ENCODE measurements at places on chromosomes 2 and 18. TPM values are rescaled to one million over a fixed set of nuclear protein-coding genes. Genes with fewer than 3 reads are reported as not detected.

- DNase-seq, result no peak
These were observed 753.5 kb upstream of the PKDCC start for GRCh38 chr2:41294331-41294730.

- no peak for DNase-seq
These were observed 62.2 kb downstream of the NAB1 start for GRCh38 chr2:190711069-190711468.

DNA sequence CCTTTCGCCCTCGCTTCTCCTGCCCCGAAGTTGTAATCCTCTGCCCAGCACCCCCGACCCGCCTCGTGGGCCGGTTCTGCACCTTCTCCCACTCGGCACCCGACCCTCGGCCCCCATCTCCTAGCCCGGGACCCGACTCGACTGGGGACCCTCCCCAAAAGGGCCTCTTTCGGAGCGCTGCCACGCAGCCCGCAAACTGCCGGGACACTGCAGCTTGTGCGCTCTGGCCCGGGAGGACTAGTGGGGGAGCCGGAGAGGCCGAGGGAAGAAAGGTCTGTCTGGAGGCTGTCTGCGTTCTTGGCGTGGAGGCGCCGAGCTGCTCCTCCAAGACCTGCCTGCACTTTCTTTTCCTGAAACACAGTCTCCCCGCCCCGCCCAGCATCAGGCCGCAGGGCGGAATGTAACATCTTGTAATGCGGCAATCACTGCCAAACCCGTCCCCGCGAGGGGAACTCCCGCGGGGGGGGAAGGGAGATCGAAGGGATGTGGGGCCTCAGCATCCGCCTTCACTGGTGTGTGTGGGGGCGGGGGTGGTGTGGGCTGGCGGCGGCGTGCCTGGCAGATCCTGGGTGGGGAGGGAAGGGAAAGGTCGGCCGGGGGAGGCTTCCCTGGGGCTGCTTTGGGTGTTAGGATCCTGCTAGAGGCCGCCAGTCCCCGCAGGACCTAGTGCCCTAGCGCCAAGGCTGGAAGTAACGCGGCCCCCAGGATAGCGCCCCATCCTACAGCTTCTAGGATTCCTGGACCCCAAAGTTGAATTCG lies 7.4 kb downstream of the DLX2 start:
- no peak for DNase-seq

GRCh38 chr2:2764739-2765138 lies 433.7 kb upstream of the MYT1L start:
- DNase-seq, result no peak

- no peak for DNase-seq
These were observed 544 bp downstream of the LRATD1 start for GRCh38 chr2:14633061-14633460.

GRCh38 chr2:55842046-55842445 lies 81.5 kb downstream of the EFEMP1 start:
- DNase-seq, result no peak

GRCh38 chr18:34385311-34385710 lies 160.6 kb upstream of the NOL4 start:
- DNase-seq, result no peak

GRCh38 chr2:55947752-55948151 lies 24.2 kb upstream of the EFEMP1 start:
- DNase-seq, result no peak

DNA sequence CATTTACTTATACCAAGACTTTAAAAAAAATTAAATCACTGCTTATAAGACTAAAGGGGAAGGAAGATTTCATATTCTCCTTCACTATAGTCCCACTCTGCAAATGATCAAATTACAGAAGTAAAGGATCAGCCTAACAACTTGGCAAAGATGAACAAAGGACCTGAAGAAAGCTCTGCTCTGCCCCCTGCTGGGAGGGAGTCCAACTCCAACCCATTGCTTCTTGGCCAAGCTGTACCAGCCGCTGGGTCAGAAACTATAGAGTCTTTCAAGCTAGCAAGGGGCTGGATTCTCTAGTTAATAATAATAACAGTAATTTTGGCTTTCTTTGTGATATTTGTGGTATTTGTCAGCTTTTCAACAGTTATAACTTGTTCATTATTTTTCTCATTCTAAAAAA lies 927.0 kb upstream of the CRIM1 start:
- DNase-seq, result peak; percentile 9

DNA sequence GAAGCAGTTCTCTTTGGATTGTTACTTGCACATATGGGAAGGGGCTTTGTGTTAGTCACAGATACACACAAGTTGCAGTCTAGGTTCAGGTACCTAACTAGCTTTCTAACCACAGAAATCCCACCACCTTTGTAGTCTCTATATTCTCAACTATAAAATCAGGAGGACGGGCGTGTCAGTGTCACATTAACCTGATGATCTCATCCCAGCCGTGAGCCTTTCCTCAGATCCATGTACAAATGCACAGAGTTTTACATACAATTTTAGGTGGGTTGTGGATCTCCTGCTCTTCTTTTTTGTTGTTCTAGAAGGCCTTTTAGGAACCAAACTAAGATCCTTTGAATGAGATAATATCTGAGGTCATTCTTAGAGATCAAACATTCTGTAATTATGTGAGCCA lies 94.0 kb downstream of the ZNF532 start:
- no peak for DNase-seq

- DNase-seq, result no peak
These were observed 28.8 kb downstream of the GLI2 start for GRCh38 chr2:120764492-120764891.

- no peak for DNase-seq
These were observed 84.0 kb downstream of the DPP4 start for GRCh38 chr2:161990036-161990435.

DNA sequence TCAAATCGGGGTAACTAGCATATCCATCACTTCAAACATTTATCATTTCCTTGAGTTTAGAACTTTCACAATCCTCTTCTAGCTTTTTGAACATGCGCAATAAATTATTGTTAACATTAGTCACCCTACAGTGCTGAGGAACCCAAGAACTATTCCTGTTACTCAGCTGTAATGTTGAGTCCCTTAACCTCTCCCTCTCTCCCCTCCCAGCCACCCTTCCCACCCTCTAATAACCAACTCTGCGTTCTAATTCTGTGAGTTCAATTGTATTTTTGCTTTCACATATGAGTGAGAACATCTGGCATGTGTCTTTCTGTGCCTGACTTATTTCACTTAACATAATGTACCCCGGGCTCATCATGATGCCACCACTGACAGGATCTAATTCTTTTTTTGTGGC lies 78.6 kb upstream of the RANBP2 start:
- DNase-seq, result no peak

DNA sequence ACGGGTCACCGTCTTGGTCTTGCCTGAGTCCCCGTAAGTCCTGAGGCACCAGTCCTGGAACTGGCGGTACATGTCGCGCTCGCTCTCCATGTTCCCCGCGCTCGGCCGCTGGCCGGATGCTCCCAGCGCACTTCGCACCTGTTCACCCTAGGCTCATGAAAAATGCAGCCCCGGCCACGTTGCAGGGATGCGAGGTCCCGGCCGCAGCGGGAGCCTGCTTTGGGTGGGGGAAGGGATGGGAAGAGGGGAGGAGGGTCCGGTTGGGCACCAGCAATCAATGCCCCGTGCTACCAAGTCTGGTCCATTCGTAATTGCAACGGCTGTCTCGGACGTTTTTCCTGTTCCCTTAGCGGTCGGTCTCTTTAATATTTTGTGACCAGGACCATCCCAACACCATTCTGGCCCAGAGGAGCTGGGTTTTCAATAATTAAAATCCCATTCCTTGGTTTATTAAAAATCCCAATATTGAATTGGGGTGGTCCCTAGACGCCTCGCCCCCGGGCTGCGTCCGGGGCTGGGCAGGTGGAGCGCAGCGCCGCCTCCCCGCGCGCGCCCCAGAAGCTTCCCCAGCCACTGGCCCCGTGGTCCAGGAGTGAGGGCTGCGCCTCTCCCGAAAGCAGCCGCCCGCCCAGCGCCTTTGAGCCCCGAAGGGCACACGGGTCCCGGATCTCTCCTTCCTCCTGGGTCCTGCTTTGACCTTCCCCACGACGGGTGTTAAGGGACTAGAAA lies 1.4 kb downstream of the NOL4 start:
- no peak for DNase-seq

GRCh38 chr2:234980451-234981187 lies 28.8 kb downstream of the SH3BP4 start:
- no peak for DNase-seq

- no peak for DNase-seq
These were observed 55.1 kb downstream of the MREG start for GRCh38 chr2:215958257-215958656.

DNA sequence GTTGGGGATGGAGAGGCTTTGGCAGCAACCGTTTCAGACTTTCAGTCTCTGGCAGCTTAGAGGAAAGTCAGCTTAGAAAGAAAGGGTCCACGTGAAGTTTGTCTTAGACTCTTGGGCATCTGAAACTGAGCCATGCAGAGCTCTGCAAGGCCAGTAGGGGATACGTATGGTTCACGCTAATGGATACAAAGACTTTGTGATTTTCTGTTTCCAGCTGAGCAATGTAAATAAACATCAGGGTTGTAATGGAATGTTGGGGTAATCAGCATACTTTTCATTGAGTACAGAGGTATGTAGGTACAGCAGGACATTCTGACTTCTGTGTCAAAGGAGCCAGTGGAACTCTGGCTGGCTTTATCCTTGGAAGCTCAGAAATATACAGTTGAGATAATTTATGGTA lies 31.0 kb downstream of the RALB start:
- DNase-seq, result no peak

GRCh38 chr18:26271917-26272549 lies 45.8 kb downstream of the TAF4B start:
- no peak for DNase-seq

DNA sequence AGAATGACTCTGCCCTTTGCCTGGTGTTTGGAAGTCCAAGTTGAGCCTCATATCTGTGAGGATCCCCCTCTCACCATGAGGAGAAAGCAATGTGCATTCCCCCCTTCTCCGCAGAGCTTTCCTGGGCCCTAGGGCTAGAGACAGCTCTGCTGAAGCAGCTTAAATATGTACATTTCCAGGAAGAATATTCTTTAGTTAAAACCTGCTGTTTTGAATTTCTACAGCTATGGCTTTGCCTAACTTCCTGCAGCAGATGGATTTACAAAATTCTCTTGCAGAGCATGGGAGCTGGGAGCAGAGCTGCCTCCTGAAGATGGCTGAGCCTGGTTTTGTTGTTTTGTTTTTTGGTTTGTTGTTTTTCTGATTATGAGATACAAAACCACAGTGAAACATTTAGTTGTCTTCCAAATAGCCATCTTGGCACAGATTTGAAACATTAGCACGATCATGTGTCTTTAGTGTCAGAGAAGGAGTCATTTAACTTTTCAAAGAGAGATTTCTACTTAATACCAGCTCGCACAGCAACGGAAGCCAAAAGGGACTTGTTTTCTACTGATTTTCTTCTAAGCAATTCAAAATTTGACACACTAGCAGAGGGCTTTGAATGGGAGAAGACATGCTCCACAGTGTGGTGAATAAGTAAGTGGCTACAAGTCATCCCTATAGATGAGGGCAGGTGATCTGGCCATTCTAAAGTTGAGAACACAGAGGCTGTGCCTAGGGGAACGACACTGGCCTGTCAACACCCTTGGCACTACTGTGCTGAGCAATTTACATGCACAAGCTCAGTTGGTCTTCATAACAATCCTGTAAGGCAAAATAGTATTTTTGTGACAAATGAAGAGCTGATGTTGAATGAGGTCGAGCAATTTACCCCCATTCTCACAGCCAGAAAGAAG lies 222.6 kb downstream of the MREG start:
- no peak for DNase-seq

DNA sequence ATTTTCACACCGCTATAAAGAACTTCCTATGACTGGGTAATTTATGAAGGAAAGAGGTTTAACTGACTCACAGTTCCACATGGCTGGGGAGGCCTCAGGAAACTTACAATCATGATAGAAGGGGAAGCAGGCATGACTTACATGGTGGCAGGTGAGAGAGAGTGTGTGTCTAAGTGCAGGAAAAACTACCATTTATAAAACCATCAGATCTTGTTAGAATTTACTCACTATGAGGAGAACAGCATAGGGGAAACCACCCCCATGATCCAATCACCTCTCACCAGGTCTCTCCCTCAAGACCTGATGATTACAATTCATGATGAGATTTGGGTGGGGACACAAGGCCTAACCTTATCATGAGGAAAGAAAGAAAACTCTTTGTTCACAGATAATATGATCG lies 174.6 kb downstream of the SRBD1 start:
- DNase-seq, result no peak

GRCh38 chr18:78765637-78766281 lies 213.9 kb upstream of the SALL3 start:
- no peak for DNase-seq

DNA sequence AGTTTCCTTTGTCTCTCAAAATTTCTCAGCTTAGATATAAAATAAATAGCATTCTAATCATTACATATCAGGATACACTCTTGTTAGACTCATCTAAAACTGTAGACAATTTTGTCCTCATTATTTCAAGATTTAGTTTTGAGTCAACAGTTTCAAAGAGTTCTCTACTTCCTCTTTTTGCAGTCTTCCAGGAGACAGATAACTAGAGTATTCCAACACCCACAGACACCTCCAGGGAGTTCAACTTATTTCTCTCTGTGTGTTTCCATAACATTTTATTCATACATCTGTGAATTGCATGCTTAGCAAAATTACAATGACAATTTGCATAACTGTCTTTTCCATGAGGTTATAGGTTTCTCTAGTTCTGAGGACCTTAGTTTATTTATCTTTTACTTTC lies 166.6 kb upstream of the HNMT start:
- no peak for DNase-seq

DNA sequence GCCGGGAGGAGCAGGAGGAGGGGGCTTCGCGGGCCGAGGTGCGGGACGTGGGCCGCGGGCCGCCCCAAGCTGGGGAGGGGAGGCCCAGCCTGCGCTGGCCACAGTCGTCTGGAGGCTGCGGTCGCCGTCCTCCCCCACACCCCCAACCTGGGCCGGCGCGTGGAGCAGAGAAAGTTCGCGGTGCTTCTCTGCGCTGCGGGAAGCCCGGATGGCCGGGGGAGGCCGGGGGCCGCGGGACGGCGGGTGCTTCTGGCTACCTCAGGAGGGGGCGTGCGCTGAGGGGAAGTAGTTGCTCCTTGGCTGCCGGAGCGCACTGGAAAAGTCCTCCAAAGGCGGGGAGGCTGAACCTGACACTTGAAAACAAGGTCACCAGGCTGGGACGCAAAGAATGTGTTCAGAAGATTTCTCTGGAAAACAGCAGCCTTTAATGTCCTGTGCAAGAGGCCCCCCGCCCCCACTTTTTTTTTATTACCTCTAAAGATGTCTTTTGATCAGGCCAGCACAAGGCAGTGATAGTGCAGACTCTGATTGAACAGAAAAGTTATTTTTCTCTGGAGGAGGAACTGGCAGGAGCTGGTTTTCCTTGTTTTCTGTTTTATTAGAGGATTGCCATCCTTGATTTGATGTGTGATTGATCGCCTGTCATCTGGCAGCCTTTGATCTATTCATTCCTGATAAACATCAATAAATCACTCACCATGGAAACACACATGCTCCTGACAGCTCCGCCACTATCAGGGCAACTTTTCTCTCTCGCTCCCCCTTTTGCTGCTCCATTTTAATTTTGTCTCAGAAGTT lies 1.6 kb downstream of the TSHZ1 start:
- DNase-seq, result no peak

- DNase-seq, result no peak
These were observed 384.5 kb downstream of the NBAS start for GRCh38 chr2:15176604-15177003.

Gene SCN2A
- polyA plus RNA-seq, result 1.3 TPM

Gene NCL
- polyA plus RNA-seq, result 972 TPM

Gene PLGLB2
- polyA plus RNA-seq, result 3.7 TPM

Gene MBOAT2
- polyA plus RNA-seq, result 70.2 TPM

Gene LOXHD1
- polyA plus RNA-seq, result 1.3 TPM

Gene LRRC30
- polyA plus RNA-seq, result 0.11 TPM

Gene SDC1
- polyA plus RNA-seq, result 31.0 TPM

Gene ABCG8
- polyA plus RNA-seq, result 0.84 TPM

Gene CCBE1
- 28.8 TPM for polyA plus RNA-seq

Gene RAPGEF4
- polyA plus RNA-seq, result 13.0 TPM

Gene TUBB8B
- polyA plus RNA-seq, result 1.9 TPM

Gene DSC2
- 39.8 TPM for polyA plus RNA-seq

Gene TMEM163
- 1.6 TPM for polyA plus RNA-seq

All from renal pelvis (tissue), 12 donors.